ENCODE measurements at places on chromosomes 5 and 9.

DNA sequence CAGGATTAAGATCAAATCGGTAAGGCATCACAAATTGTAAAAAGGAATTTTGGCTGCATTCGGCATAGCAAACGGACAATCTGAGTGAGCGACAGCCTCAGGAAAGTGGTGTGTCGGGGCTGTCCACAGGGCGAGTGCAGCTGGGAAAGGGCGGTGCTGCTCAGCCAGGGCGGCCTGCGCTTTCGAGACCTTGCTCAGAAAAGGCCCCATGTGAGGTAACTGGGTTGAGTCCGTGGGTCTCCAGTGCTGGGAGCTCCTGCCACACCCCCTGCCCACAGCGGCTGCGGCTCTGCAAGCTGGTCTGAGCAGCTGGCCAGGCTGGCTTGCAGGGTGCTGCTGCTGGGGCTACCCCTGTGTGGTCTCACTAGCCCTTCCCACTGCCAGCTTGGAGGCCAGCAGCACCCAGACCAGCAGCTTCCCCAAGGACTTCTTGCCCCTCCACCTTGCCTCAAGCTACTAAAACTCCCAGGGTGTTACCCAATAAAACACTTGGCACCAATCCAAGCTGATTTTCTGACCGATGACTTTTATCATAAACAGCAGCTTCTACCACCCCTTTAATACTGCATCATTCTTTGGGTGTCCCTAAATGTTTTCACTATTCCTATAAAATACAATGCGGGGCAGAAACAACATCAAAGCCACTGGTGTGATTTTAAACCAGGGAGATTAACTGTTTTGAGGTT is 6.2 kb downstream of the SURF2 start:
- no peak for DNase-seq

DNA sequence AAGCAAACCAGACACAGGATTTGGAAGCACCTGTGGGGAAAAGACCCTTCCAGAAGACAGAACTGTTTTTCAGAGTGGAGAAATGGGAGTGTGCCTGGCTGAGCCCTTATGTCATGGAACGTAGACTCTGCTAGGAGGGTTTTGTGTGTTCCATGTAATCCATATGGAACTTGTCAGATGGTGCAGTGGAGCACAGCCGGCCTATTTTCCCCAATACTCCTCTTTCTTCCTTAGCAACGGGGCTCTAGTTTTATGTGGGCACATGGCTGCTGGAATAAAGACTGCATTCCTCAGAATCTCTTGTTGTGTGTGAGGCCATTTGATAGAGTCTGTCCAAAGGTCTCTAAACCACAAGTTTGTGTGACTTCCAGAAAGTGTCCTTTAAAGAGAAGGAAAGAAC is 284.0 kb downstream of the DRD1 start:
- no peak for DNase-seq

GRCh38 chr5:93150311-93151012 is 430.6 kb downstream of the NR2F1-AS1 start:
- DNase-seq = no peak

DNA sequence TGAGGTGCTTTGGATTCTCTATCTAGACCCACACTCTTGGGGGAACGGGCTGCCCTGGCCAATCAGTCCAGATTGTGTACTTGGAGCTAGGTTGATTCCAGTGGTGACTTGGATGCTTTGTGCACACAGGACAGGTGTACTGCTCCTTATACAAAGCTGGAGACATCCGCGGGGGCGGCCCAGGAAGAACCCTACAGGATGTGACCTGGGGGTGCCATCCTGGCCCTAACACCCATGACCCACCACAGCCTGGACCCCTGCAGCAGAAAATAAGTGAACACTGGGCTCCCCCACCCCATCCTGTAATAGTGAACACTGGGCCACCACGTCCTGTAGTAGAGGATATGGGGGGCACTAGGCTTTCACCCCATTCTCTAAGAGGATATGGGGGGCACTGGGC is 12.1 kb upstream of the PLEKHG4B start:
- DNase-seq = no peak

GRCh38 chr5:143898381-143898780 is 86.4 kb downstream of the HMHB1 start:
- no peak for DNase-seq

DNA sequence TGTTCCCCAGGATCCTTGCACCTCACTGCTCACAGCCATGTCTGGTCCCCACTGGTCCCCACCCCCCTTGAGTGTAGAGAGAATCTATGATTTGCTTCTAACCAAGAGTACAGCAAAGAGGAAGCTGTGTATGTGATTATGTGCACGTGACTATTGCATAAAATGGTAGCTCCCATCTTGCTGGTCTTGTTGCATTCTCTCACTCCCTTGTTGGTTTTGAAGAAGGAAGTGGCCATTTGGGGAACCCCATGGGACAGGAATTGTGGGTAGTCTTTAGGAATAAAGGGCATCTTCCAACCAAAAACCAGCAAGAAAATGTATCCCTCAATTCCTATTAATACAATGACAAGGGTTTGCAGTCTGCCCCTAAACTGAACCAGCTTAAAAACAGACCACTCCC is 5.2 kb upstream of the FCN2 start:
- no peak for DNase-seq

GRCh38 chr5:78405829-78406750 is 45.7 kb downstream of the SCAMP1 start:
- DNase-seq = no peak

- DNase-seq = no peak
Observed at GRCh38 chr9:17068671-17069070, 66.2 kb upstream of the CNTLN start.

DNA sequence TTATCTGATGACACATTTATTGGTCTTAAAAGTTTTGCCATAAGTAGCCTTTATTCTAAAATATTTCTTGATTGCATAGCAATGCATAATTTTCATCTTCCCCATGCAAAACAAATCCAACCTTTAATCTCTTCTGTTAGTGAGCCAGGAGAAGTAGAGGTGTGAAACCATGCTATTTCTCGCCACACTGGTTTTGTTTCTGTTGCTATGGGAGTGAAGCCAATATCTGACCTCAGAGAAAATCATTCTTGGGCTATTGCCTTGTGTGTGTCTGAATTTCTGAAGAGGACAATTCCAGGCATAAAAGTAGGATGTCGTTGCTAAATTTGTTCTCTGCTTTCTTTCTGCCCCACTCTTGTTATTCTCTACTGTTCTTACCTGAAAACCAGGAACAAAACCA is 183.6 kb downstream of the PTTG1 start:
- DNase-seq = no peak

DNA sequence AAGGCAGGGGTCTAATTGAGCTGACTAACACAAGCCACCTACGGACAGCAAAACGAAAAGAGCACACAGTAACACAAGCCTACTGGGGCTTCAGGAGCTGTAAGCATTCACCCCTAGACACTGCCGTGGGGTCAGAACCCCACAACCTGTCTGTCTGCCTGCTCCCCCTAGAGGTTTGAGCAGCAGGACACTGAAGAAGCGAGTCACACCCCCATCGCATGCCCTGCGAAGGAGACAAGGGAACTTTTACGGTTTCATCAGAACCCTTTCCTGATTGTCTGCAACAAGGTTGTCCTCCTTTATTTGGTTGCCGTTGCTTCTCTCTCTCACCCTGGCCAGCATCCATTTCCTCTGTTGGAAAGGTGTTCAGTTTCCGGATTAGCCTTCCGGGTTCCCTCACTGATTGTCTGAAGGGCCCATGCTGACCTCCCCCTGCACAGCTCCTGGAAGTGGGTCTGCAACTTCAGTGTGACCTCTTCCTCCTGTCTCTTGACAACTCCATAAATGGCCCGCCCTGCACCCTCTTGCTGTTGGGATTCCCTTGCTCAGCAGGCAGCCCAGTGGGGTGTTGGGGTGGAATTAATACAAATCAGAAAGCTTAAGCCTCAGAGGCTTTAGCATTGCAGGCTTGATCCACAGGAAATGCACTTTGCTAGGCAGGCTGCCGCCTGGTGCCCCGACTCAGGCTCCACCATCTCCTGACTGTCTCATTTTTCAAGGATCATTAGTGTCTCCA is 258.9 kb upstream of the TLE4 start:
- DNase-seq = no peak

DNA sequence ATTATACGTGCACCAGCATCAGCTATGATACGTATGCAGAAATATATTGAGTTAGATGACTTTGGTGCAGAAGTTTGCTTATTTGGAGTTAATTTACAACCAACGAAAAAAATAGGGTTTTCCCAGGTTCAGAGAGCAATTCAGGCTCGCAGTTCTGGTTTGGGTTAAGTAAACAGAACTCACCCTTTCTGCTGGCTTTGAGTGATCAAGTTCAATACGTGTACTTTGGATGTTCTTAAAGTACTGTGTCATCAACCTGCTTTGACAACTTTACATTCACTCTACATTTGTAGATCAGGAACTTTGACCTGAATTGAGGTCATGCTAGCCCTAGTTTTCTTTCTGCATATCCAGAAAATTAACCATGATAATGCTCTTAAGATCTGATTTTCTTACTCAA is 40.7 kb downstream of the ACOT12 start:
- DNase-seq = no peak

GRCh38 chr9:107239474-107239873 is 43.6 kb upstream of the RAD23B start:
- DNase-seq = no peak

DNA sequence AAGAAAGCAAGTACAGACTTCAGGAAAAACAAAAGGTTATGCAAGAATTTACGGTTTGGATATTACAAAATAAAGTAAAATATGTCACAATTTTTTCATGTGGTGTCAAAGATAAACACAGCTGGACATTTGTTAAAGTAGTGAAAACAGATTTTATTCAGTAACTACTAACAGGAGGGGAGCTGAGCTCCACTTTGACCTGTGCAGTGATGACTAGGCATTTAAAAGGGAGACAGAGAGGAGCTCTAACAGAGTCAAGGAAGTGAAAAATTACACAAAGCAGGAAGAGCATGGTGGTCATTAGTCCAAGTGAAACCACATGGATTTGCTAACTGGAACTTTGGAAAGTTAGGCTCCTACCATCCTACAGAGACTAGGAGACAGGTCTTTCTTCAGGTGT is 263.6 kb upstream of the PCSK5 start:
- DNase-seq = no peak

- no peak for DNase-seq
Observed at GRCh38 chr9:89278997-89279739, 31.8 kb upstream of the CKS2 start.

GRCh38 chr9:80040457-80040856 is 468.7 kb downstream of the TLE4 start:
- DNase-seq = no peak

GRCh38 chr9:18688581-18689565 is 214.9 kb downstream of the ADAMTSL1 start:
- no peak for DNase-seq

- no peak for DNase-seq
Observed at GRCh38 chr5:31124026-31124425, 69.5 kb upstream of the CDH6 start.

- peak; percentile 28 for DNase-seq
Observed at GRCh38 chr5:126490167-126490940, 67.1 kb downstream of the GRAMD2B start.

- DNase-seq = no peak
Observed at GRCh38 chr5:143812085-143812705, at the start of gene HMHB1. Gene HMHB1 (plus strand): TSS chr5:143812161.

GRCh38 chr9:111815285-111816070 is 20.7 kb upstream of the SHOC1 start:
- DNase-seq = no peak

DNA sequence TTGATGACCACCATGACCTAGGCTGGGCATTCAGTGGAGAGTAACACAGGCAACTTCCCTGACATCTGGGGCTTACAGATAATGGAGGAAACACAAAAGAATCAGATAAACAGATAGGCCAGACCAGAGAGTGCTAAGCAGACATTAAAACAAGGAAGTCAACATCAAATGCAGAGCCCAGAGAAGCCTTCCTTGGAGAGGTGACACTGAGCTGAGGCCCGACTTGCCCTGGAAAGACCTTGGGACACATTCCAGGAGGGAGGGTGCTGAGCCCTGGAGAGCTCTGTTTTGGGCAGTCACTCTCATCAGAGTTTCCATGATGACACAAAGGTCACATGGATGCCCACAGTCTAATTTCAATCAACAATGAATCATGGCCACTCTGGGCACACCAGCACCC is 31.9 kb upstream of the C5orf58 start:
- DNase-seq = no peak

GRCh38 chr5:94893412-94894135 is 275.1 kb downstream of the SLF1 start:
- no peak for DNase-seq

GRCh38 chr9:122197426-122197825 is 31.3 kb downstream of the LHX6 start:
- no peak for DNase-seq

DNA sequence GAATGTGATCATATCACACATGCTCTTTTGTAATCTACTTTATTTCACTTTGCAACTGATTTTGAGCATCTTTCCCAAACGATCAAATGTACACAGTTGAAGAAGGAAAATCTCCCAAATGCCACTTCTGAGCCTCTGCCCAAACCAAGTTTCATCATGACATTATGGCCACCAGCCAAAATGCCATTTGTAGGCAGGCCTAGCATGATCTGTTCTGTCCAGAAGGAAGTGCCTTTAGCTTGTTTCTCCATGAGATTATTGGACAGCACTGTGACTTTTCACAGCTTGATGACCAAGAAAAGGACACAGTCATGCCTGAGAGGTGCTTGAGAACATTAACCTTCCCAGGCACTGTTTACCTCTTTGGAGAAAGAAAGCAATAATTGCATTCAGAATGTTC is 73.2 kb upstream of the PIP5K1B start:
- no peak for DNase-seq

GRCh38 chr5:50606179-50606578 is 60.3 kb upstream of the PARP8 start:
- DNase-seq = no peak

- no peak for DNase-seq
Observed at GRCh38 chr5:154117050-154117449, 73.5 kb upstream of the GALNT10 start.

- no peak for DNase-seq
Observed at GRCh38 chr5:14185326-14186058, 42.4 kb downstream of the TRIO start.

GRCh38 chr9:136282272-136282861 is 21.5 kb downstream of the CCDC187 start:
- no peak for DNase-seq

DNA sequence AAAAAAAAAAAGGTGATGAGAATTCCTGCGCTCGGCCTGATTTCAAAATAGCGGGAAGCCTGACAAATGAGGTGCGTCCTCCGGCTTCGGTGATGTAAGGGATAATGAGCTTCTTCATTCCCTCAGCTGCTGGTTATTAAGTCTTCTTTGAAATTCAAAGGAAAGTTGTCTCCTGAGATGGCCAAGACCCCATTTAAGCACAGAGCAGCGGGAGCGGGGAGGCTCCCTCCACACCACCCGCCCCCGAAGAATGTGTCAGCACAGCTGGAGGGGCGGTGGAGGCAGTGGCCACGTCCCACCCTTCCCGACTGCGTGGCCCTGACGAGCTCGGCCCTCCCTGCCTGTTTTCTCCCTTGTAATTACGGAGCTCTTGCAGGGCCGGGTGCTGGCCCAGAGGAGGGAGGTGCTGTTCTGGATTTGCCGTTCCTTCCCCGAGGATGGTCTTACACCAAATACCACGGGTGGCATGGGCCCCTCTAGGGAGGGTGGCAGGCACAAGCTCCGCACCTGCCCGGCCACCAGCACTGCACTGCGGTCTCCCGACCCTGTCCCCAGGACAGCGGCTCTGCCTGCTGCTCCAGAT is 31.0 kb downstream of the SLC9A3 start:
- DNase-seq = no peak

Data from hippocampal formation (tissue), 2 donors.